Fibroblast of skin of right biceps (primary cell): ENCODE measurements at places on chromosomes 2 and 18.

- DNase-seq, result peak; percentile 38
Measured at GRCh38 chr2:48870503-48870902, 115.0 kb upstream of the LHCGR start.

DNA sequence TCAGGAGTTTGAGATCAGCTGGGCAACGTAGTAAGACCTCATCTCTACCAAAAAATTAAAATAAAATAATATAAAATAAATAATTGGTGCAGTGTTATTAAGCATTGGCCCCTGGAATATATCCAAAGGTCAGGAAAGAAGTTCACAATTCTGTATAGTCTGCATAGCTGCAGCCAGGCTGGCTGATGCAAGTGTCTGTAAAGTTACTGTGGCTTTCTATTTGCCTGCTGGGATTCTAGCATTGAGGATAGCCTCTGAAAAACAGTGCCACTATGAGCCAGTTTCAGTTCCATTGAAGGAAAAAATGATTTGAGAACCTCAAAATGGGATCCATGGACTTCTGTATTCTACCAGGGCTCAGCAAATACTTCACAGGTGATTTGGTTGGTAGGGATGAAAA, 208.6 kb downstream of the PARD3B start:
- DNase-seq, result peak; percentile 58

- DNase-seq, result peak; percentile 23
Measured at GRCh38 chr18:57621246-57621604, 411 bp downstream of the NARS1 start.

DNA sequence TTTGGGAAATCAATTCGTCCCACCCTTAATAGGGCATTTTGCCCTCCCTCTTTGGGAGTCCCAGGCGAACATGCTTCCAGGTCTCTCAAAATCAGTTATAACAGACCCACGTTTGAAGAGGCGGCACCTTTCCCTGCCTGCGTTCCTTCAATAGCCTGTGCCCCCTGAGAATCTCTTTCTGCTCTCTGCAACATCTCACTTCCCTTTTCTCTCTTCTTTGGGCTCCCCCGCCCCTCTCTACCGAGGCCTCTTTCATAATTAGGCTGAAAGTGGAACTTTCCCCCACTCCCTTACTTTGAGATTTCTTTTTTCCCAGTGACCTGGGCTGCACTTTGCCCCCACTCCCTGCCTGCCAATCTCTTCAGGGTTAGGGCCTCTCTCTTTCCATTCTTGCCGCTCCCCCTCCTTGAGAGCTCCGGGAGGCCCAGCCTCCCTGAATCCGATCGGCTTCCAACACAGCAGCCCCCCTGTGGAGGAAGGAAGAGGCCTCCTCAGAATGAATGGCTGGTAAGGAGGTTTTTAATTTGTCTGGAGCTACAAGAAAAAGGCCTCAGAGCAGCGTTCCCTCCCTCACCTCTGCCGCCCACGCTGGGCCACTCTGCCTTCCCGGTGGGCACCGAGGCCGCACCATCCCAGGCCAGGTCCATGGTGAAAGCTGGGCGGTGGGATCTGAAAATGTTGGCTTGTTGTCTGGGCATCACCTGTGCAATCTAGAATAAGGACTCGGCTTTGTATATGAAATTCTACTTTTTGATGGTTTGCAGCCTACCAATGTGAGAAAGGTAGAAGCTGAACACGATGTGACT, 162.6 kb upstream of the SIX3 start:
- DNase-seq, result no peak

- no peak for DNase-seq
Measured at GRCh38 chr2:212945526-212945925, 205.9 kb downstream of the IKZF2 start.

GRCh38 chr2:236745420-236746210, 176.0 kb downstream of the ACKR3 start:
- DNase-seq, result peak; percentile 91

GRCh38 chr2:178833382-178833781, 26.2 kb upstream of the TTN start:
- DNase-seq, result no peak

- no peak for DNase-seq
Measured at GRCh38 chr18:58388736-58389135, 240.2 kb downstream of the ALPK2 start.

DNA sequence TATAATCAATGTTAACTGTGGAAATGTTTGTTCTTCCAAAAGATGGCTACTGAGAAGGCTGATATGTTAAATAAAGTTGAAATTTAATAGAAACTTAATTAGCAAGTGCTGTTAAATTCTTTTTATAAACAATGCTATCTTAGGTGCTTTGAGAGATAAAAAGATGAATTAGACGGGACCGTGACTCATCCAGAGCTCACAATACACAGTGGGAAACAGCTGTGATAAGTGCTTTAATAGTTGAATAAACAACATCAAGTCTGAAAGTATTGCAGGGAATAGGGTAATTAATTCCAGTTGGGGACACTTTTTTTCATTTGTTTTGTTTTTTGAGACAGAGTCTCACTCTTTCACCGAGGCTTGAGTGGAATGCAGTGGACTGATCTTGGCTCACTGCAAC, 85.5 kb upstream of the DTNA start:
- DNase-seq, result no peak

- peak; percentile 30 for DNase-seq
Measured at GRCh38 chr2:205477016-205477705, 205.1 kb upstream of the NRP2 start.

GRCh38 chr2:99942561-99943347, 199.6 kb downstream of the AFF3 start:
- no peak for DNase-seq
